ENCODE measurements at places on chromosomes 2 and 18.

- DNase-seq: no peak
Measured at GRCh38 chr18:76578571-76579300, 83.7 kb upstream of the ZNF516 start.

GRCh38 chr18:3305933-3306332 is 44.0 kb downstream of the MYL12B start:
- DNase-seq: no peak

- no peak for DNase-seq
Measured at GRCh38 chr2:217231724-217232123, 371.9 kb upstream of the TNP1 start.

- no peak for DNase-seq
Measured at GRCh38 chr18:22355598-22355997, 62.1 kb downstream of the CTAGE1 start.

- DNase-seq: no peak
Measured at GRCh38 chr2:240564561-240565332, 3.5 kb upstream of the RNPEPL1 start.

DNA sequence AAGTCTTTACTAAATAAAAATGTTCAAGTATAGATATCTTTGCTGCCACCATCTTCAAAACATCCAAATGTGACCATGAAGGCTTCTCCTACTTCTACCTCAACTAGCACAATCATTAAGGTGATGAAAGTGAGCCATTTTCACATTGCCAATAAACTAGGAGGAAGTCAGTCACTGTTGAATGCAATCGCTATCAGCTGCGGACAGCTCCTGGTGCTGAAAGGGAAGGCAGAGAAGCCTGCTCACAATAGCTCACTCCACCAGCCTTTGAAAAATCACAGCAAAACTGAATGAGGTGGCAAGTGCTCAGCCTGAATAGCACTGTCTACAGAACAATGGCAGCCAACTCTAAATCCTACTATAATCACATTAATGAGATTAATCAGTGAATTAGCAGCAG is 2.2 kb downstream of the MYT1L start:
- no peak for DNase-seq

- no peak for DNase-seq
Measured at GRCh38 chr2:60309941-60310660, 243.4 kb downstream of the BCL11A start.

- DNase-seq: peak; percentile 40
Measured at GRCh38 chr2:23566241-23567142, 181.5 kb downstream of the KLHL29 start.

DNA sequence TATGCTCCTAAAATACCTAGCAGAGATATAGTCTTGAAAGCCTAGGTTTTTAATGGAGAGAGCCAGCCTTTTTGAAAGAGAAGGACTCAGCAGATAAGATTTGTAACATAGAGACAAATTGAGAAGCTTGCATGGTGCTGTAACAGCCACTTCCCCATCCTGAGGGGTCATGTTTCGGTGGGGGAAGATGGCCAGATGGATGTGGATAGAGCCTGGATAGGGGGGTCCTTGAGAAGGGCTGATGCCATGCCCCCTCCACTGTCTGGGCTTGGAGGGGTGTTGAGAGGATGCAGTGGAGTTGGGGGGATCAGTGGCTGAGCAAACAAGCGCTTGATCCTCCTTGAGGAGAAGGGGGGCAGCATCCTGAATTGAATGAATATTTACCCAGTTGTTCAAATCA is 178.0 kb upstream of the HS6ST1 start:
- no peak for DNase-seq

- DNase-seq: no peak
Measured at GRCh38 chr18:64099244-64099643, 49.6 kb downstream of the LINC00305 start.

DNA sequence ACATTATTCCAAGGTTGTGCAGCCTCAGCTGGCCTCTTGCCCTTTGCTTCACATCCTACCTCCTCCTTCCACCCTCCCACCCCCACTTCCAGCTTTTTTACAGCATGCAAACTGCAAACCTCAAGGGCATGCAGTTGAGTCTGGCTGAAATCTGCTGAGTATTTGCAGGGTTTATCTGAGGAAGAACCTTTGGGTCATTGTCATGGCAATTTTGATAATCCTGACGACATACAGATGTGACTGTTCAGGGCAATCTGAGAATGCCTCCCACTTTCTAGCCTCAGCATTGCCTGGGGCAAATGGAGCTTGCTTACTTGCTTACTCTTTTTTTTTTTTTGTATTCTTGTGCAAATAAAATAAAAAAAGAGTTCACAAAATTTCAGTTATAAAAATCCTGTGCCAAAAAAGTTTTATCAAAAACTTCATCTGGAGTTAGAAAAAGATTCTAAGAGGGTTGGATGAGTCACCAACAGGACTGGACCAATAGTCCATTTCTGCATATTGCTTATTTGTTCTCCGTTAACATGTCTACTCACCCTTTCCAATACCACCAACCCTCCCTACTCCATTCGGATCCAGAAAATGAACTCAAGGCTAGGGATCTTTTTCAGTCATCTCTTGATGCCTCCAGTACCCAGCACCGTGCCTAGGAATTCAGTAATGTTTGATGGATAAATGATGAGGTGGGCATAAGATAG is 23.6 kb upstream of the LHCGR start:
- DNase-seq: no peak

GRCh38 chr2:53877556-53877955 is 17.8 kb upstream of the GPR75 start:
- DNase-seq: no peak

DNA sequence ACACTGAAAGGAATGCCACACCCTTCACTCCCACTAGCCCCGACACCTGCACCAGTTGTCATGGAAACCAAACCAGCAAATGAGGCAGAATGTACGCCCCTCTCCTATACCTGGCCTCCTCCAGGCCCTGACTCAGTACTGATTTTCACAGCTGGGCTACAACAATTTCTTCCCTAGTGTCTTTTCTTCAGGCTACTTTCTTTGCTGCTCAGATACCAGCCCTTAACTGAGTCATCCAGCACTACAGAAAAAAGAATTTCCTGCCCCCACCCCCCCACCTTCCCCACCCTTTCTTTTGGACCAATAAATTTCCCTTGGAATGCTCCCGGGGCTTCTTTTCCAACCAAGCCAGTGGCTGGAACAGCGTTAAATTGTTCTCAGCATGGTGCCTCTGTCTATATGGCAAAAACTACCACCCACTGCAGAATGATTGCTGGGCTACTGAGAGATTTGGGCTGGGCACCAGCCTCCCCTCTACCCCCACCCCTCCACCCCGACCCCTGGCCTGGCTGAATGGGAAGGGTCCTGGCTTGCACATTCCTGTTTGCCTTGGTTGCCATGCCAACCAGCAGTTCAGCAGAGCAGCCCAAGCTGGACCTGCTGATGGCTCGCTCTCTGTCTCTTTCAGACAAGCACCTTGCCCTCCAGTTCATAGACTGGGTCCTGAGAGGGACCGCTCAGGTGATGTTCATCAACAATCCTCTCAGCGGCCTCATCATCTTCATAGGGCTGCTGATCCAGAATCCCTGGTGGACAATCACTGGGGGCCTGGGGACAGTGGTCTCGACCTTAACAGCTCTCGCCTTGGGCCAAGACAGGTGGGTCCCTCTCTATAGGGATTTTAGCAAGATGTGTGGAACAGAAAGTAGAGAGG is 11.3 kb downstream of the SLC14A2 start:
- no peak for DNase-seq

DNA sequence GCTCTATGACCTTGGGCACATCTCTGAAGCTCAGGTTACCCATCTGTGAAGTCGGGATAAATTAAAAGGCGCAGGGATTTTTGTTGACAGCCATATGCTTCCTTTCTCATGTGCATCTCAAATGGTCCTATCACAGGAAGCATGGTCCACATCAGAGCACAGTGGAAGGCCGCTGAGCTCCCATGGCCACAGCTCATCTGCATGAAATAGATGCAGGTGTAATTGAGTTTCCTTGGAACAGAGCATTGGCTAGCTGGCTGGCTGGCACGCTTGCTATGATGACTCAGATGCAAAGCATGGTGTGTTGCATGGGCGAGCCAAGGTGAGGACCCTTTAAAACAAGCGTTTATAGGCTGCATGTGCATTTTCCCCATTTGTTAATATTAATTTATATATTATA is 79.3 kb downstream of the TXNL1 start:
- DNase-seq: no peak

- no peak for DNase-seq
Measured at GRCh38 chr2:222352981-222353380, 54.2 kb upstream of the PAX3 start.

DNA sequence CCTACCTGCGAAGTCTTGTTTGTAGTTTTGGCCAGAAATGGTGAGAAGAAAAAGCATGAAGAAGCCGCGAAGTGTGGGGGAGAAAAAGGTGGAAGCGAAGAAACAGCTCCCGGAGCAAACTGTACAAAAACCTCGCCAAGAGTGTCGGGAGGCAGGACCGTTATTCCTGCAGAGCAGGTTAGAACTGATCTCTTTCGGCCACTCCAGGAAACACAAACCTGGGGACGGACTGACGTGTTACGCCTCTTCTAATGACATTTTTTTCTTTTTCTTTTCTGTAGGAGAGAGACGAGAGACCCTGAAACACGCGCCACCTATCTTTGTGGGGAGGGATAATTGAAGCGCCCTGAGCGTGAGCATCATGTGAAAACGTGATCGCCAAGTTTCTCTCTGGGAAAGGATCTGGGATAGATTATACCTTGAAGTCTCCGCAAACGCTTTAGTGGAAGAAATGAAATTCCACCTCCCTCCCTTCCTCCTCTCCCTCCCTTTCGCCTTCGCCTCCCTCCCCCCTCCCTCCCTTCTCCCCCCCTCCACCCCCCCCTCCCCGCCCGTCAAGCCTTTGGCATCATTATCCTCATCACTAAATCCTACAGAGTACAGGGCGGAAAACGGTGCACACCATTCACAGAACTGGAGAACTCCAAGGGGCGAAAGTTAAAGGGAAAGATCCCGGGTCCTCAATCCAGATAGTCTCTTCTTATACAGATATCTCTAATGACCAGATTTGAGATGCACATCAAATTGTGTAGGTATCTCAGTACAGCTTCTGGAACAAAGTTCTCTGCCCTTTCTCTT is at the start of gene ZEB2:
Gene ZEB2 (minus strand): TSS at position 186 of the 798 bp plus-strand sequence. CDS start 2,769 bp downstream, outside the sequence.
- peak; percentile 28 for DNase-seq

All from trophoblast cell (in vitro differentiated cells and primary cell).